ENCODE measurements at places on chromosomes 13 and 19.

- DNase-seq: no peak
Observed at GRCh38 chr13:36796052-36796451, 23.0 kb upstream of the RFXAP start.

- DNase-seq: peak; percentile 90
Observed at GRCh38 chr19:10864538-10864899, 6.8 kb upstream of the CARM1 start.

- peak; percentile 95 for DNase-seq
Observed at GRCh38 chr13:48500652-48501197, 32.2 kb downstream of the RCBTB2 start.

DNA sequence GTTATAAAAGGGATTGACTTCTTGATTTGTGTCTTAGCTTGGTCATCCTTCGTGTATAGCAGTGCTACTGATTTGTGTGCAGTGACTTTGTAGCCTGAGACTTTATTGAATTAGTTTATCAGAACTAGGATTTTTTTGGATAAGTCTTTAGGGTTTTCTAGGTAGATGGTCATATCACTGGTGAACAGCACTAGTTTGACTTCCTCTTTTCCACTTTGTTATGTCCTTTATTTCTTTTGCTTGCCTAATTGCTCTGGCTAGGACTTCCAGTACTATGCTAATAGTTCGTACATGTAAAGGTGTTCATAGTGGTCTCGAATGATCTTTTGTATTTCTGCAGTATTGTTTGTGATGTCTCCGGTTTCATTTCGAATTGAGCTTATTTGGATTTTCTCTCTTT is 145.4 kb downstream of the DNAJC3 start:
- no peak for DNase-seq

- DNase-seq: no peak
Observed at GRCh38 chr13:66992183-66992582, 238.0 kb downstream of the PCDH9 start.

DNA sequence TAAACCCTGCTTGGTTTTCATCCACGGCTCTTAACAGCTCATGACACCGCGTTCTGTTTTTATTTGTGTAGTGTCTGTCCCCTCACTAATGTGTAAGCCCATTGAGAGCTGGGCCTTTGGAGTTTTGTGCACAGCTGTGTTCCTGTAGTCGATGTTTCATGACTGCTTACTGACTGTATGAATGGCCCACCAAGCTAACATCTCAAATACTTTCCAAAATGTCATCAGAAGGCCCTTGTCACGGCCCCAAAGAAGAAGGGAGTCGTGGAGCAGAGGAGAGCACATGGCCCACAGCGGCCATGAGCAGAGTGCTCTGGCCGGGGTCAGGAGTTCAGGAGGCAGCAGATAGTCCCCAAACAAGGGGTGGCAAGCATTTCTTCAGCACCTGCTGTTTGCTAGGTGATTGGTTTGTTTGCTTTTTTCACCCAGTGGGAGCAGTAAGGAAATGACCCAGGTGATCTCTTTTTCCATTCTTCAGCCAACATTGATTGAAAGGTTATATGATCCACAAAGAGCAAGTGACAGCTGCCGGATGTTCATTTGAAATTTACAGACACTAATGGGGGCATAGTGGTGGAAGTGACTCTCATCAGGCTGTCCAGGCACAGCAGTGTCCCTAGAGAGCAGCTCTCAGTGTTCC is 315.2 kb downstream of the ATP8A2 start:
- DNase-seq: no peak

DNA sequence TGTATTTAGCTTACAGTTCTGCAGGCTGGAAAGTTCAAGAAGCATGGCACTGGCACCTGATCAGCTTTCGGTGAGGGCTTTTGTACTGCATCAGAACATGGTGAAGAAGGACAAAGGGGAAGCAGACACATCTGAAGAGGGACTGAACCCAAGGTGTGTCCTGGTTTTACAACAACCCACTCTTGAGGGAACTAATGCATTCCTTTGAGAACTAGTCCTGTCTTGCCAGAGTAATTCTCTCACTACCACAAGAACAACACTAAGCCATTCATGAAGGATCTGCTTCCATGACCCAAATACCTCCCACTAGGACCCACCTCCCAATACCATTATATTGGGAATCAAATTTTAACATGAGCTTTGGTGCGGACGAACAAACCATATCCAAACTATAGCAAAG is 93.6 kb downstream of the RFC3 start:
- no peak for DNase-seq

DNA sequence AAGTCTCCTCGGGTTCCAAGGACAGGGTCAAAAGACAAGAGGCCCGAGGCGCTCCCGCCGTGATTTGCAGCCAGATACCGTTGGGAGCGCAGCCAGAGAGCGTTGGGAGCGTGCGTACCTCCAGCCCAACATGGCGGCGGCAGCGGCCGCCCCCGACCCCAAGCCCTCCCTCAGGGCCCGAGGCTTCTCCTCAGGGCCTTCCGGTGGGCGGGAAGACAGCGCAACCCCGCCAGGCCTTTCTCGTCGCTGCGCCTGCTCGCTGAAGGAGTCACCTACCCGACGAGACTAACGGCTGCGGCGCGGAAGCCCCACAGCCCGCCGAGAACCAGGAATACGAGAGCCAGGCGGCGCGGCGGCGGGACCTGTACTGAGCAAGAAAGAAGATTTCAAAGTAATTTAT is 3.2 kb upstream of the ZNF850 start:
- no peak for DNase-seq

DNA sequence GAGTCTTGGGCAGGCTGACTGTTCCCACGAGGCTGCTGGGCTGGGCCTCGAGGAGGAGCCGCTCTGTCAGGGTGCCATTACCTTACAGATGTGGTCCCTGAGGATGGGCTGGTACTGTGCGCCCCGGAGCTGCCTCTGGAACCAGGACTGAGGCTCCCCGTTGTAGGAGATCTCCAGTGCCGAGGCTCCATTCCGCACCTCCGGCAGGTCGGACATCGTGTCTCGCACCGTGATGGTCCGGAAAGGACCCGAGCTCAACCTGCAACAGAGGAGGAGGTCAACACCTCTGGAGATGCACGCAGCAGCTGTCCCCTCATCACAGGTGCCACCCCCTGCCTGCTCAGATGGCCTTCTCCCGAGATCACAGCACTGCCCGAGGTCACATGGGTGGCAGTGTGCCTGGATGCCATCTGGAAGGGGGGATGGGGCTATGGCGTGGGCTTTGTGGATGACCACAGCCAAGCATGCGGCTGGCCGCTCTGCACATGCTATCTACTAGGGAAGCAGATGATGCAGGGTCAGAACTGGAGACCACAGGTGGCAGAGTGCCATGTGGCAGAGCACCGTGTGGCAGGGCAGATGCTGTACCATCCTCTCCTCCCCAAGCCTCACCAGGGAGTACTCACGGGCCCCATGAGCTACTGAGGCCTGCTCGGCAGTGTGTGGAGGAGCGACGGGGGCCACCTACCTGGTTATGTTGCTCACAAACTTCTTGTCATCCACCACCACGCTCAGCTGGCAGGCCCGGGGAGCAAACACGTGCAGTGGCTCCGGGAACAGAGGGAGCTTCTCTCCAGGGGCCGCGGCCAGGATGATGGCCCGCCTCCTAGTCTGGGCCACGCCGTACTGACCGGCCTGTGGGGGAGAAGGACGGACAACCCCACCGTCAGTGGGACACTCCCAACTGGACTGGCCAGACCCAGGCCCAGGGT is 18.3 kb upstream of the EIF3G start:
- no peak for DNase-seq

GRCh38 chr13:95724252-95724651 is 47.3 kb downstream of the DNAJC3 start:
- peak; percentile 72 for DNase-seq

GRCh38 chr13:98476538-98476966 is 100.4 kb downstream of the STK24 start:
- peak; percentile 84 for DNase-seq

GRCh38 chr19:16540948-16541347 is 1.3 kb downstream of the CHERP start:
- no peak for DNase-seq

- DNase-seq: no peak
Observed at GRCh38 chr13:23506807-23507291, 63.4 kb upstream of the TNFRSF19 start.

- DNase-seq: no peak
Observed at GRCh38 chr19:57946316-57946715, 1.2 kb downstream of the ZNF256 start.

GRCh38 chr13:110227864-110228643 is 78.9 kb downstream of the COL4A1 start:
- no peak for DNase-seq

GRCh38 chr19:2869618-2870017 is 2.5 kb downstream of the ZNF556 start:
- DNase-seq: peak; percentile 24

DNA sequence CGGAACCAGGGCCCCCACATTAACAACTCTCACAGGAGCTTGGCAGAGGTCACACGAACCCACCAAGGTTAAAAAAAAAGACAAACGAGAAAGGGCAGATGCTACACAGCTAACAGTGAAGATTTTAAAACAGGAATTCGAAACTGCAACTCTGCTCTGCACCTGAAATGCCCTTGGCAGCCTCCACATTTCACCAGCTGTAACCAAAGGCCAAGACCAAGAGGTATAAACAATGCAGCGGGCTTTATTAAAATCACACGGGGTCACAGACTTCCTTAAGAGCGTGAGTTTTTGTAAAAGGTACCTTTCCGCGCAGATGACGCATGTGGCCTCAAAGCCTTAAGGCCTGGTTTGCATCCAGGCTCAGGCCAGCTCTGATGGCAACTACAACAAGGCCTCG is 88.2 kb downstream of the STK24 start:
- DNase-seq: no peak

DNA sequence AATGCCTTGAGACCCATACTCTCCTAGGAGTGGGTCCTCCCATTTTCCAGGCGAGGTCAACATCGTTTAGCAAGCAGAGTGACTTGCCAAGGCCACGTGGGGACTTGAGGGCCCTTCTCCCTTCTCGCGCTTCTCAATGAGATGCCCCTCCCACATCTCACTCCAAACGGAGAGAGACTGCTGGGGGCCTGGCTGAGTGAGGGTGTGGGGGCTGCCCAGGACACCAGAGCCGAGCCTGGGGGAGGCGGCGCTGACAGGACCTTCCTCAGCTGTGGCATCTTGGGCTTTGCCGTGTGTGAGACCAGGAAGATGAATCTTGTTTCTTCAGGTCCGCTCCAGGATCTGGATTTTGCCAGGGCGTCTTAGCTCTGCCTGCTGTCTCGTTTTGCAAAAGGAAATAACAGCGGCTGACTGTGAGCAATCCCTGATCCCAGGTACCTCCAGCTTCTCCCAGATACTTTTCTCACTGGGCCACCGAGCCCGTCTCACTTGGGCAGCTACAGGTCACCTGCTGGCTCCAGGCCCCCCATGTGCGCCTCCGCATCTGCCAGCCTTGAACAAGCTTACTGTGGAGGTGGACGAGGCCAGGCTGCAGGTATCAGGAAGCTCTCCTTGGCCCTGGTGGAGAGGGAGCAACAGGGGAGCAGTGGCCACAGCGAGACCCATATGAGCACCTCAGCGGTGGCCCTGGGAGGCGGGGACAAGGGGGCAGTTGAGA is 6.0 kb downstream of the COX6B2 start:
- no peak for DNase-seq

- DNase-seq: no peak
Observed at GRCh38 chr13:40484974-40485373, 181.5 kb downstream of the FOXO1 start.

DNA sequence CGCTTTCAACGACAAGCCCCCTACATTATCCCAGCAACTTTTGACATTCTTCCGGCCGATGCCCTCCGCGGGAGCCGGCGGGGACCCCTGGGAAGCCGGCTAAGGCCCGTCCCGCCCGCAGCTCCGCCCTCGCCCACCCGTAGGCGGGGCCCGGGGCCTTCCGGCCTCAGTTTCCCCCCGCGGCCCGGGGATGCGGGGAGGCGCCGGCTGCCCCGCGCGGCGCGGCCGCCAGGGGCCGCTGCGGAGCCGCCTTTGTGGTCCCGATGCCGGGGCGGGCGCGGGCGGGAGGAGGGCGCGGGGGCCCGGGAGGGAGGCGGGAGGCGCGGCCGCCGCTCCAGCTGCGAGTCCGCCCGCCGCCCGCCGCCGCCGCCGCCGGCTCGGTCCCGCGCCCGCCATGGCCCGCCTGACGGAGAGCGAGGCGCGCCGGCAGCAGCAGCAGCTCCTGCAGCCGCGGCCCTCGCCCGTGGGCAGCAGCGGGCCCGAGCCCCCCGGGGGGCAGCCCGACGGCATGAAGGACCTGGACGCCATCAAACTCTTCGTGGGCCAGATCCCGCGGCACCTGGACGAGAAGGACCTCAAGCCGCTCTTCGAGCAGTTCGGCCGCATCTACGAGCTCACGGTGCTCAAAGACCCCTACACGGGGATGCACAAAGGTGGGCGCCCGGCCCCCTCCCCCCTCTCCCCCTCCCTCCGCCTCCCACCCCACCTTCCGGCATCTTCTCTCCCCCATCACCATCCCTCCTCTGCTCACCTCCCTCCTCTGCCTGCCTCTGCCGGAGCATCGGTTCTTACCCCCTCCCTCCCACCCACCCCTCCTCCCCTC is at the start of gene CELF5:
CELF5 (plus strand) TSS at position 316 of the 823 bp plus-strand sequence; CDS start at position 395, 79 bp downstream.
- DNase-seq: peak; percentile 40

Measured in suppressor macrophage treated with lipopolysaccharide for 1 hour (primary cell).